CD14-positive monocyte (primary cell): ENCODE measurements at places on chromosomes 1 and 21. TPM values are rescaled to one million over a fixed set of nuclear protein-coding genes. Genes with fewer than 3 reads are reported as not detected.

DNA sequence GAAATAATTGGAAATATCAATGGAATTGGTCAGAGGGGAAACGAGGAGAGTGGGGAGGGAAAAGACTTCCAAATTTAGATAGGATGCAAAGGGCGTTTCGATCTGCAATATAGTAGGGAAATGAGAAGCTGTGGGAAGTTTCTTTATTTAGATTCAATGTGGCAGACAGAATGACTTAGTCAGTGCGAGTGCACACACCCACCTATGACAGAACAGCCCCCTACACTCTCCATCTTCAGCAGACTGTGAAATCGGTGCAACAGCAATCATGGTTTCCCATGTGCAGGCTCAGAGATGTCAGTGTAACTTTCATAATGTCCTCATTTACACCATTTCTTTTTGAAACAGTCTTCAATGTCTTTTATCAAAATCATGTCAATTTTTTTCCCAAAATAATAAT lies 46.0 kb downstream of the DIP2A start:
- no peak overlapping the region for H3K4me3 ChIP-seq
- peaks cover 47% of the 10 kb centered on the region for H3K36me3 ChIP-seq
- H3K27me3 ChIP-seq, result no peaks in the 10 kb centered on the region
- DNase-seq, result no peak
- H3K4me1 ChIP-seq, result peaks cover 25% of the 10 kb centered on the region

GRCh38 chr1:54310439-54311328 lies 95.5 kb downstream of the SSBP3 start:
- no peaks in the 10 kb centered on the region for H3K36me3 ChIP-seq
- DNase-seq, result no peak
- no peaks in the 10 kb centered on the region for H3K4me1 ChIP-seq

Gene KLHDC7A
- not detected for polyA plus RNA-seq

DNA sequence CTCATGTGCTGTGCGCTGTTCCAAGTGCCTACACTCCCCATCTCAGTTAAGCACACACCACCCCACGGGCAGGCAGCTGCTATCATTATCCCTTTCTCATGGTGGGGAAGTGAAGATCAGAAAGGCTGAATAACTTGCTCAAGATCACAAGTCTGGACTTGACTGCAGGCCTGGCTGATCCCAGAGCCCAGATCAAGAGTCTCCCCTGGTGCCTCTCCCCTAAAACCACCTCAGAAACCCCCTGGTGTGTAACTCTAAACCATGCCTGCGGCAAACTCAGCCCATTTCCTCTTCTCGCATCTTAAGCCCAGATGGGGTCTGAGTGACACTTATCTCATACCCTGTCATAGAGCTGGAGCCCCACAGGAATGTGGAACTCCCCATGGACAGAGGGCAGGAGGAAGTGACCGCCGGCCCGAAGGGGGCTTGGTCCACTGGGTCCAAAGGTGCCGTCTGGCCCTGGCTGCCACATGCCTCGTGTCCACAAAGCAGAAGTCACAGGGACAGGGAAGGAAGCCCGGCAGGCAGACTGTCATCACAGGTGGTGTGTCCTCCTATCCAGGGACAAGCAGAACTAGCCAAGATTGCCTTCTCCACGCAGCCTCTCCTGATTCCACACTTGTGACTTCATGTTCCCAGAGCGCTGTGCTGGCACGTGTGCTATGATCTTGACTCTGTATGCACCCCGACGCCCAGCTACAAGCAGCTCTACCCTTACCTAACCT lies 92.1 kb downstream of the SYF2 start:
- H3K36me3 ChIP-seq, result no peaks in the 10 kb centered on the region
- H3K4me3 ChIP-seq, result no peak overlapping the region
- H3K4me1 ChIP-seq, result peaks cover 11% of the 10 kb centered on the region
- H3K27me3 ChIP-seq, result no peaks in the 10 kb centered on the region

- H3K4me1 ChIP-seq, result peaks cover 5% of the 10 kb centered on the region
- no peak for DNase-seq
- no peak overlapping the region for H3K27ac ChIP-seq
Observed at GRCh38 chr1:173097001-173097400, 46.3 kb upstream of the TNFSF18 start.

GRCh38 chr1:173095632-173096031 lies 44.9 kb upstream of the TNFSF18 start:
- no peaks in the 10 kb centered on the region for H3K27me3 ChIP-seq
- H3K4me3 ChIP-seq, result no peak overlapping the region
- no peak overlapping the region for H3K27ac ChIP-seq
- peaks cover 10% of the 10 kb centered on the region for H3K4me1 ChIP-seq
